ENCODE measurements at places on chromosomes 5 and 9.

DNA sequence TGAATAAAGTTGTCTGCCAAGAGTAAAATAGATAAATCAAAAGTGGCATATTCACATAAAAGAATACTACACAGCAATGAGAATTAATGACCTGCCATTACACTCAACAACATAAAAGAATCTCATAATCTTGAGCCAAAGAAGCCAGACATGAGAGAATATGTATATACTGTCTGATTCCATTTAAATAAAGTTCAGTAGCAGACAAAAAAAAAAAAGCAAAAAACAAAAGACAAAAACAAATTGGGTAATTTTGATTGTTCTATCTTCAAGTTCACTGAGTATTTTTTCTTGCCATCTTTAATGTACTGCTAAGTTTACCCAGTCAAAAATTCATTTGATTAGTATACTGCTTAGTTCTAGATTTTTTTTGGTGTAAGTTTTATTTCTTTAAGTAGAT is 87.9 kb upstream of the TRPC7 start:
- no peak for DNase-seq

DNA sequence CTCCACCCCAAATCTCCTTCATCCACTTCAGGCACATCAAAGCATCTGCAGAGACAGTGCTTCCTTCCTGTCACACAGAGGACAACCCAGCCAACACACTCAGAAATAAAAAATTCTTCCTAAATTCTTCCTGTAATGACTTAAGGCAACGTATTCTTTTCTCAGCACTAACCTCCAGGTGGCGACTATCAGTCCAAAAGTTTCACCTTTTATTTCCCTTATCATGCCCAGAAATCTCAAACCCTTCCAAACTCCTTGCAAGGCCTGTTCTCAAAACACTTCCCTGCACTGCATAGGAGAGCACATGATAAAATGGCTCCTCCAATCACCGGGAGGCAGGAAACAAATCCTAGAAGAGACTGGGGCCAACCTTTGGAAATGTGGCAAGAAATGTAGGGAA is 35.1 kb downstream of the SLIT3 start:
- no peak for DNase-seq

DNA sequence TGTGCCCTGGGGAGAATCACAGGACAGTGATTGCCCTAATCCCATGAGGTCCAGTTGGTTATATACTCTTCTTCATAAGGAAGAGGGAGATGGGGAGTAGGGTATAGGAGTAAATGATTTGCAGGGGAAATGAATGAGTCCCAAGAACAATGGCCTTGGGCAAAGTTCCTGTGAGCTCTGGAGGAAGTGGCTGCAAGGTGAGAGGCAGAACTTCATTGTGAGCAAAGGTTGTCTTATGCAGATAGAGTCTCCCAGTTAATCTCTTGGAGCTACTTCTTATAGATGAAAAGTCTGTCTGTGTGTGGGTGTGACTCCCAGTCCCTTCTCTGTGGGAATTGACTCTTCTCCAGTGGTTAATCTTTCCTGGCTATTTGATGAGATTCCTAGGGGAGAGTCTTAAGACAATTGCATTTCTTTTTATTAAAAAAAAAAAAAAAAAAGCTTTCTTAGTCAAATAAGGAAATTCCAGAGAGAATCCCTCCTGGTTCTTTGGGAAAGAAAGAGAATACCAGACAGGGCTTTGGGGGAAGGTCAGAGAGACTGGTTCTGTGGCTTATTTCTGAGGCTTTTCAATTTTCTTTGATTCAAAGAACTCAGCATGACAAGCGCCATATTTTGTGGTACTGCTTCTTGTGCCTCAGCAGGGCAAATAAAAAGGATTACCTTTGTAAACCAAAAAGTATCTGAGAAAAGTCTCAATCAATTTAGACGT is 33.6 kb upstream of the MEGF10 start:
- DNase-seq: no peak

DNA sequence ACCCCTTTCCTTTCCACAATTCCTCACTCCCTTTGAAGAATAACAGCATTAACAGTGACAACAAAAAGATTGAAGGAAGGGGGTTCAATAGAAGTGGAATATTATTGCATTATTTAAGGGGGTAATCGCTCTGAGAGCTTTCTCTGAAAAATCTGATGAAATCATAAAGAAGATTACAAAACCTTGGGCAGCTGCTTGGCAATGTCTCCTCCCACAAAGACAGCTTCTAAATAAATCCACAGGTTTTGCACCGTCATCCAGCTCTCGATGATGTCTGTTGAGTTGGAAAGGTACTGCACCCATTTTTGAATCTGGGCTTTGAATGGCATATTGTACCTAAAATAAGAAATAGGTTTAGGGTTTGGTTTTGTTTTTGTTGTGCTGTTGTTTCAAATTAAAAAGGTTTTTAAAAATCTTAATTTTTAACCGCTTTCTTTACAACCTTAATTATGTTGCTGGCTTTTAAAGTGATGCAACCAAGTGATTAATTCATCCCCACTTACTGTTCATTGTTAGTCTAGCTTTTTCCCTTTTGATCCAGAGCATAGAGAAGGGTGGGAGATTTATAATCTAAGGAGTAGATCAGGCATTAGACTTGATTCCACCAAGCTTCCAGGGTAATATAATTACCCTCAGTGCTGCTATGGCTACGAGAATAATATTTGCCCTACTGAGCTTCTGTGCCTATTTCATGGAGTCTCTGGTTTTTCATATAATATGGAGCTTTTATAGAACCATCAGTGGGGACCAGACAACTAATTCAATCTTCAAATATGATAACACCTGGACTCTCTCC is 85.0 kb downstream of the DNAH5 start:
- no peak for DNase-seq

DNA sequence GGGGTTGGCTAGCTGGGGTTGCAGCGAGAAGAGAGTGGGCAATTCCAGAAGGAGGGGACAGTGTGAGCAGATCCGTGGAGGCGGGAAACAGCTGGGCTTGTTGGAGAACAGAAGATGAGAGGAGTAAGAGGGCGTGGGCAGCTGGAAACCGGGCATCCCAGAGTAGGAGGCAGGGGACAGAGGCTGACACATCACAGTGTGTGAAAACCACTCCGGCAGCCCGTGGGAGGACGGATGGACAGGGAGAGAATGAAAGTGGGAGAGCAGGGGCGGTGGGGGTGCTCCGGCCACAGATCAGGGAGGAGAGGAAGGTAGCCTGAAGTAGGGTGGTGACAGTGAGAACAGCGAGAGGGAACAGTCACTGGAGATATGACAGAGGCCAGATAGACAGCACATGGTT is 8.3 kb upstream of the PSMB7 start:
- no peak for DNase-seq

DNA sequence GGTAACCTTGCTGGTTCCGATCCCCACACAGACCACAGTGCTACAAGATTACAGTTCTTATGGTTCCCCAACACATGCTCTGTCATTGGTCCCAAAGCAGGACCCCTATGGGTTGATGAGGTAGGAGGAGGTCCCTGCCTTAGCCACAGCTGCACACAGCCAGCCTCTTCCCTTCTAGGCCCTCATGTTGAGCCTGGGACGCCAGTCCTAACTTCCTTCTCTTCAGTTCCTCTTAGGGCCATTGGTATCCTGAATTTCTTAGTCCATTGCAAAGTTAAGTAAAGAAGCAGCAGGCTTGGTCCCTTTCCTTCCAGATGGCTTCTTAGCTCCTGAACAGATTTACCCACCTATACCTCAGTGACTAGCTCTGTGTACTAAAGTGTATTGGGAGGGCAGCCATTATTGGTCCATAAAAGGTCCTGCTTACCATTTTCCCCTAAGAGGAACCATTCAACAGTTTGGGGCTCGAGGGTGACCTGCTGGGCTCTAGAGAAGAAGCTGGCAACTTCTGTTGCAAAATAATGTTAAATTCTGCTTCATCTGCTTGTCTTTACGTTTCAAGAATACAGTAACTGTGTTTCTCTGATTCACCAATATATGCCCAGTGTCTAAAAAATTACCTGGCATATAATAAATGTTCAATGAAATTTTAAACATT is 50.2 kb downstream of the PDCD1LG2 start:
- DNase-seq: no peak

- no peak for DNase-seq
Measured at GRCh38 chr5:42642006-42642405, 114.6 kb upstream of the CCDC152 start.

Measured in PC-9 (cell line).